Ureter (tissue), 1 donor: ENCODE measurements at places on chromosomes 2 and 18. TPM values are rescaled to one million over a fixed set of nuclear protein-coding genes. Genes with fewer than 3 reads are reported as not detected.

DNA sequence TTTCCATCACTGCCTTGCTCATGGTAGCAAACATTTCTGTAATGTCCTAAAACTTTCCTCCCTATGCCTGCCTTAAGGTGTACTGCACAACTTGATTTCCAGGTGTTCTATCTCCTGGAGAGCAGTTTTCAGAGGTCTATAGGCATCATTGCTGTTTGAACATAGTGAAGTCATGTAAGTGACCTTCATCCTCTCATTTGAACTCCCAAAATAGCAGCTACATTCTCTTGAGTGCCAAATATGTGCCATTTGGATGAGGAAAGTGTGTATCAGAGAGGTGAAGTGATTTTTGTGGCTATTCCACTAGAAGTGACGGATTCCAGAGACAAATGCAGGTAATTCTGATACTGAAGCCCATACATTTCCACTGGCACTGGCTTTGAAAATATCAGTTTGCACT, 3.4 kb downstream of the PPP1R1C start:
- no peak for DNase-seq

- no peak for DNase-seq
Measured at GRCh38 chr18:47873625-47874024, 56.8 kb downstream of the SMAD2 start.

PROM2 gene
- 176 TPM for total RNA-seq

DNA sequence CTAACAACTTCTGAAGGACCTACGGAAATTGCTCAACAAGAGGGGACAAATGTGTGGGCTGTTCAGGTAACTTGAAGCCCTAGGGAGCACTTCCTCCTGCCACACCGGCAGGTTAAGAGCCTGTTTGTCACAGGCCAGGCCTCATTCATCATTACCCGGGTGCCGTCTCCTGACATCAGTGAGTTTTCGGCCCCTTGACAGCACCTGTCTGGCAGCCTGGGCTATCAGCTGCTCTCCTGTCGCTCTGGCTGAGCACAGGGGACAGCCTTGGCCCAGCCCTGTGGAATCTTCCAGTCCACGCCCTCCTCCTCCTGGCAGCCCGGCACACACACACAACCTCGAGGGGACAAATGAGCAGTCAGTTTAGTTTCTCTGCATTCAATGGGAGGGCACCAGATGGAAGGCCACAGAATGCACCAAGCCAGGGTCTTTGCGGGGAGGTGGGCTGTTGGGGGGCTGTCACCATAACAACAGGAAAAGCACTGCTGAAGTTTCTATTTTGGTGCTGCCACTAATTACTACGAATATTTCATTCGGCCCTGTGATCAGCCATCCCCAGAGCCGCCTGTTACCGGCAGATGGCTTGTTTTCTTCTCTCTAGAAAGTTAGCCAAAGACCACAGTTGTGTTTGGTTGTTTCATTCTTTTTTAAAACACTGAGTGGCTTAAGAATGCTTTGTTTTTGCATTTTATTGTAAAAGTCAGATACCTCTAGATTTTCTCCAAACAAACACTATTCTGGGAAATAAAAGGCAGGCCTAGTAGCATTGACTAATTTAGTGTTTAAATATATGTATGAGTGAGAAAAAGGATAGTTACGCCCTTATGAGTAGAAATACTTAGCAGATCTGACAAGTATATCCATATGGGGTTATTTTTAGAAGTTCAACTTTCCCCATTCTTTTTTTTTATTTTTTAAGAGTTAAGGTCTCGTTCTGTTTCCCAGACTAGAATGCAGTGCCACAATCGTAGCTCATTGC, 189.9 kb upstream of the NDUFV2 start:
- no peak for DNase-seq

- no peak for DNase-seq
Measured at GRCh38 chr2:84427235-84428138, 31.6 kb downstream of the SUCLG1 start.
